Fibroblast of skin of scalp (primary cell): ENCODE measurements at places on chromosomes 13 and 19.

DNA sequence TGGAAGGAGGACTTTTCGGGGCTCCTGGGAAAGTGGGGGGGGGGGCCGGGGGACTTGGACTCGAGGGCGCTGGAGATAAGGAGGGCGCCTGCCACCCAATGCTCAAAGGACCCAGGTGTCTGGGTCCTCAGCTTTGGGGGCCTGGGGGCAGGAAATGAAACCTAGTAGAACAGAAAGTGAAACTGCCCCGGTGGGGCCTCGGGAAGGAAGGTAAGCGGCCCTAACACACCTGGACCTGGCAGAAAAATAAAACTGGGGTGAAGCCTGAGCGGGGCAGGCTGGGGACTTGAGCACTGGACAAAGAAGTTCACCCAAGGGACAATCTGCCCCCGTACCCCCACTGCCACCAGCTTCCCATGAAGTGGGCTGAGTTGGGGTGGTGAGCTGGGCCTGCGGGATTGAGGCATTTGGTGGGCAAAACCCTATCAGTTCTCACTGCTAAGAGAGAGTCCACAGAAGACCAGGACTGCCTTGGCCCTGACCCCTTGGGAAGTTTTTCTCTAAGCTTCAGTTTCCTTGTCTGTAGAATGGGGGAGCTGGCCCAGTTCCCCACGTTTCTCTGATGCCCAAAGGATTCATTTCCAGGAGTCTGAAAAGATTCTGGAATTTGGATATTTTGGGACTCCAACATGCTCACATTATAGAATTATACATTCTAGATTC is 2.3 kb downstream of the PRKD2 start:
- no peak for DNase-seq

DNA sequence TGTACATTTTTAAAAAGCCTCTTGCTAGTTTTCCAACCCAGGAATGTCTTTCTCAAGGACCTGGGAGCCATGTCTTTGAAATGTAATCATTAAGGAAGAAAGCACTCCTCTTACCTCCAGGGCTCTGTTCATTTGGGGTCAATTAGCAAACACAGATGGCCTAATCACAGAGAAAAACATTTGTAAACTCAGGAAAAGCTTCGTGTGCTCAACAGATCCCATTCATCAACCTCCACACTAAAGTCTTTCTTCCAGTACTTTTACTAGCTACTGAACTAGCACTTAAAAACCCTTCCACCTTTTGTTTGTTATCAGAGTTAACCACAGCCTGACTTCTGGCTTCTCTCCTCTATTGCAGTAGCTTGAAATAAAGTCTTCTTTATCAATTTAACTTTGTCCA is 441.4 kb downstream of the PCDH20 start:
- no peak for DNase-seq

DNA sequence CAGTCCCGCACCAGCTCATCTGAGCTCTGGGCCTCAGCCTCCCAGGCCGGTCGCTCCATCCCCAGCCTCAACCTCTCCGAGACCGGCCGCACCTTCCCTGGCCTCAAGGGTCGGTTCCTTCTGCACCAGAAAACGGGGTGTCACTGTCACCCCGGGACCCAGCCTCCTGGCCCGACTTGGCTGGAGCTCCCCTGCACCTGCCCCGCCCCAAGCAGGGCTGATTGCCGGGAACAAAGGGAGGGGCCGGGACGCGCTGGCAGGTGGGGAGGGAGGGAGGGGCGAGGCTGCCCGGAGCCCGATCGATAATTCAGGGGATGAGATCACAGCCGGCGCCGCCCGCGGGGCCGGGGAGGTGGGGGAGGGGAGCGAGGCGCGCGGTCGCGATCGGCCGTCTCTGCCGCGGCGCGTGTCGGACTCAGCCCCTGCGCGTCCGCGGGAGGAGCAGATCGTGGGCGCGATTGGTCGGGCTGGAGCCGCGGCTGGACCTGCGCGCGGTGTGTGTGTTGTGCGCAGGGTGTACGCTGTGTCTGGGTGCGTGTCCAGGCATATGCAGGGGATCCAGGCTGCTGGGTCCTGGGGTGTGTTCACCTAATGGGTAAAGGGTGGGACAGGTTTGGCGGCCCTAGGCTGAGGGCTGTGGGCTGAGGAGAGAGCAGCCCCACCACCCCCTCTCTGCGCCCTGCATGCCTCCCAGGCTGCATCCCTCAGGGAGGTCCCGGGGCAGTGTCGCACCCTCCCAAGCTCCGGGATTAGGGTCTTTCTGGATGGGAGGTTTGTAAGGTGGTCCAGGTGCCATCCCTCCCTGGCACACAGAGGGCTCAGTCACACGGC is 1.1 kb upstream of the SHC2 start:
- no peak for DNase-seq

DNA sequence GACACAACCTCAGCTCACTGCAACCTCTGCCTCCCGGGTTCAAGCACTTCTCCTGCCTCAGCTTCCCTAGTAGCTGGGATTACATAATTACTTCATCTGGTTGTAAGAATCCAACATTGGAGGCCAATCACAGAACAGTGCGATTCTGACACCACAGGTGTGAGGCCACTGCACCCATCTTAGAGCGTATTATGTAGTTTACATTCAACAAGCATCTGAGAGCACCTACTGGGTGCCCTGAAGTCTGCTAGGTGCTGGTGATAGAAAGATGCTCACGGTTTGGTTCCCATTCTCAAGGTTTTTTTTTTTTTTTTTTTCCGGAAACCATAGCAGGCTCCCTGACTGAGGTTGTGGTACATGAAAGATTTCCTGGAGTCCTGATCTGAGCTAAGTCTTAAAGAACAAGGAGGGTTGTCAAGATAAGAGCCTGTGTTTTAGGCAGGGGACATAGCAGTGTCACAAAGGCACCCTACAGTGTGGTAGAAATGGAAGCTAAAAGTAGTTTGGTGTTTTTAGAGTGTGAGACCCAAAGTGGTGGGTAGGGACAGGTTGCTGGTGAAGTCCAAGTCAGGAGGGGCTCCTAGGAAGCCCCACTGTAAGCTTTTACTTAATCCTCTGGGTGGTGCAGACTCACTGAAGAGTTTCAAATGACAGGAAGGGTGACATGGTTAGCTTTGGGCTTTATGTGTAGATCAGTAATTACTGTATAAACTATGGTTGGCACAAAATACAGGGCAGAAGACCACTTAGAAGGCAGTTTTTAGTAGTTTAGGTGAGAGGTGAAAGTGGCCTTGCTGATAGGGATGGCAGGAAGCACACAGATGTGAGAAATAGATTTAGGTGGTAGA is 15.2 kb downstream of the SAE1 start:
- no peak for DNase-seq

DNA sequence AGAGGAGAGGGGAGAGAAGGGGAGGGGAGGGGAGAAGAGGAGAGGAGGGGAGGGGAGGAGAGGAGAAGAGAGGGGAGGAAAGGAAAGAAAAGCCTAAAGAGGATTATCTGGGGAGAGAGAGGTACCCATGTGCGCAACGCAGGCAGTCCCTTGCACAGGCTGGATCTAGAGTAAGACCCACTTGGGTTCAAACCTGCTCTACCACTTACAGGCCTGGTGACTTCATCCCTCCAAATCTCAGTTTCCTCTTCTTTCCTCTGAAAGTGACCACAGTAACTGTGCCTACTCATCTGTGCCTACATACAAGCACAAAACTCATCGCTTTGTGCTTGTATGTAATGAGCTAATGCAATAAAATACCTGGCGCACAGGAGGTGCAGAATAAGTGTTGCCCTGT is 732 bp upstream of the MAP1S start:
- no peak for DNase-seq

GRCh38 chr19:50535672-50536187 is 22.0 kb upstream of the ASPDH start:
- no peak for DNase-seq

- no peak for DNase-seq
Observed at GRCh38 chr19:15828121-15828610, 12.7 kb upstream of the OR10H1 start.
